HFFc6 (cell line): ENCODE measurements at places on chromosomes 1 and 21. TPM values are rescaled to one million over a fixed set of nuclear protein-coding genes. Genes with fewer than 3 reads are reported as not detected.

DNA sequence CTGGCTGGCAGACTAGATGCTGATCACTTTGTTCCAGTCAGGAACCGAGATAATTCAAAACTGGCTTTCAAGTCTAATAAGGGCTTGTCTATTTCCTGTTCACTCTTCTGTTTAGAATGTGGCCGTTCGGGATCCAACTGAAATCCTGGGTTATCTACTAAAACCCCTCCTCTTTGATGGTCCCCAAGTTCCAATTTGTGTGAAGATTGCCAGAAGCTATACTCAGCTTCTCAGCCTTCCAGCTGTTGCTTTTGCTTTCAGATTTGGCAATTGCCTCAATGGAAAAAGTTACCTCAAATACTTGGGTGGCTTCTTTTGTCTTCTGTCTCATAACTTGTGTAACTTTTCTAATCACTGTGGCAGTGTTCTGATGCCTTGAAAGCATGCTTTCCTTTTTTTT is 43.7 kb downstream of the BTBD8 start:
- no peak for DNase-seq

DNA sequence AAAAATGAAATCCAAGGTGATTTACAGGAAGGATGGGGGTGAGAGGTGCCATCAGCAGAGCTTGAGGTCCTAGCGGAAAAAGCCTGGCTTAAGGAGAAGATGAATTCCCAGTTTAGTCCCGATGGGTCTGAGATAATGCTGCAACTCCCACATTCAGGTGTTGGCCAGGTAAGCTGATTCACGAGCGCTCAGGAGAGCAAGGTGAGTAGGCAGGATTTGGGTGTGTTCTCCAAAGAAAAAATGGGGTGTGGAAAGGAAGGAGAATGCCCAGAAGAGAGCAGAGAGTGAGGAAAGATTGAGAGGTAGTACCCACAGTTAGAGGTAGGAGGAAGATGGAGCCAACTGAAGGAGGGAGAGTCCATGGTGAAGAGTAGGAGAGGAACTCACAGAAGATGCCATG is 12.5 kb downstream of the RIMS3 start:
- no peak for DNase-seq

GRCh38 chr1:247228133-247228532 is 27.7 kb upstream of the VN1R5 start:
- no peak for DNase-seq

DNA sequence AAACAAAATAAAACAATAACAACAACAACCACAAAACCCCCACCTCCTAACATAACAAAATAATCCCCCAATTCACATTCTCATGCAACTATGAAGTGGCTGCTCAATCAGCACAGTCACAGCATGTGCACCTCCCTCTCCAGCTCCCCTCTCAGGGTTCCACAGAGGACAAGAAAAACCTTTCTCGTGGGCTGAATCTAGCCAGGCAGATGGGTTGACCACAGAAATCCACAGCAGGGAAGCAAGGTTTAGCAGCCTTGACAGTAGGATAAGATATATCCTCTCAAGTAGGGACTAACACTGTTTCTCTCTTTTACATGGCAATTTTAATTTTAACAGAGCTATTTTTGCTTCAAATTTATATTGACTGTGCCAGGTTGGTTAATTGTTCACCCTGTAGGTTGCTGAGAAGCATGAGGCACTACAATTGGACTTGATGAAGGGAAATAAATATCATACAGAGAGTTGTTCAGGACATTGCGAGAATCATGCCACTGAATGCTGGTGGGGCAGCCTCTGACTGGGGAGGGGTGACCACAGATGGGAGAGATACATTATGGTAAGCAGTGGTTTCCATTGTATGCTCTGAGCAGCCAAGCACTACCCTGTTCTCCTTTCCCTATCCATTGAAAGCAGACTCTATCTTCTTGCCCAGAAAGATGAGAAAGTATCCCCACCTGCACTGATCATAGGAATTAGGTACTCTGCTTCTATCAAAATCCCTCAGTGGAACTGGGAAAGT is 535.1 kb downstream of the DPYD start:
- no peak for DNase-seq

DNA sequence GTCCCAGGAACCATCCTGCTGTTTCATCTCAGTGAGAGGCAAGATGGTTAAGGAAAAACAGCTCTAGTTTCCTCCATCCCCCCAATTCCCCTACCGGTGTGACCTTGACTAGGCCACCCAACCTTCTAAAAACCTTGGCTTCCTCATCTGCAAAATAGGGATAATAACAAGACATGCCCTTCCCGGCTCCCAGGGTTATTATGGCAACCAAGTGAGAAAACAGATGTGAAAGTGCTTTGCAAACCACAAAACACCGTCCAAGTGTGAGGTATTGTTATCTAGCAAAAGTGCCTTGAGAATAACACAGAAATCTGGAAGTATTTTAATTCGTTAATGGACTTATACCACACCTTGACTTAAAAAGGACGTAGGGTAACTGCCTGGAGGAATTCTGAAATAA is 62.7 kb downstream of the ITPKB start:
- DNase-seq, result no peak

GRCh38 chr21:45640001-45640887 is 3.3 kb upstream of the PCBP3 start:
- DNase-seq, result no peak

- DNase-seq, result no peak
Observed at GRCh38 chr1:193201021-193201420, 14.6 kb upstream of the B3GALT2 start.

DNA sequence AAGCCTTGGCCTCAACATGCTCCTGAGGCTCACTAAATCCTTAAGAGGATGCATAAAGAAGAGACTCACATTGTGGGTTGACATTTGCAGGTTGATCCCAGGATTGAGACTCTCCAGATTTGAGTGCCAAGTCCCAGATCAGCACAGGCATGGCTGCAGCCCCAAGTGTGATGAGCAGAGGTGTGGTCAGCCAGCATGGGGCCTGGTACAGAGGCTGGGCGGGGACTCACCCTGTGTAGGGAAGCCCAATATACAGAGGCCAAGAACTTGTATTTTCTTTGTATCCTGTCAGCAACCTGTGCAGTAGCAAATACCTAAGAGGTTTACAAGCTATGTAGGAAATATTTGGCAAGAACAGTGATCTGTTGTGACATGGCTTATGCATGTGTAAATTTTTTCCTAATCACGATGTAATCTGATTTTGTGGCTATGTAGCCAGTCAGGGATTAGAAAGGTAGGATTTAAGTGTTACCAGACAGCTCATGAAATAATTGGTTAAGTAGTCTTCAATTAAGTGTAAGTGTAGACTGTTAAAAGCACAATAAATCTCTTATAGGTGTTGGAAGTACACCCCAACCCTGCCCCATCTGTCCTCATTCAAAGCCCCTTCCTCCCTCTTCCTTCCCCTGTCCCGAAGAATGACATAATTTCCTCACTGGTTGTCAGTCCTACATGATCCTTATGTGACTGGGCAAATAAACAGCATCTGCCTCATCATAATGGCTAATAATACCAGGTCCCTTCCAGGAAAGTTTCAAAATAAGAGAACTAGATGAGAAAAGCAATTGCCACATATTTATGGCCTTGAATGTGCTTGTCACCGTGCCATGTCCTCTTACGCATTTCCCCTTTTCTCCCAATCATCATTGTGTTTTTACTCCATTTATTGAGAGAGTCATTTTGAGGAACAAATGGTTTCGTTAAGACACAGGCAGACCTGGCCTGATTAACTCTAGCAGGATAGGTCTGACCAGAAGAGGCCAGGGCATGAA is 120.9 kb downstream of the HLX start:
- DNase-seq, result no peak

CRYZ gene
- total RNA-seq, result 47.3 to 53.3 TPM (median 52.6 TPM) in 3 replicates

LRRC7 gene
- total RNA-seq, result 0.21 to 0.48 TPM (median 0.33 TPM) in 3 replicates
